ENCODE measurements at places on chromosomes 16 and 17.

- peak; percentile 52 for DNase-seq
Observed at GRCh38 chr16:28597692-28598261, 927 bp upstream of the SULT1A2 start.

DNA sequence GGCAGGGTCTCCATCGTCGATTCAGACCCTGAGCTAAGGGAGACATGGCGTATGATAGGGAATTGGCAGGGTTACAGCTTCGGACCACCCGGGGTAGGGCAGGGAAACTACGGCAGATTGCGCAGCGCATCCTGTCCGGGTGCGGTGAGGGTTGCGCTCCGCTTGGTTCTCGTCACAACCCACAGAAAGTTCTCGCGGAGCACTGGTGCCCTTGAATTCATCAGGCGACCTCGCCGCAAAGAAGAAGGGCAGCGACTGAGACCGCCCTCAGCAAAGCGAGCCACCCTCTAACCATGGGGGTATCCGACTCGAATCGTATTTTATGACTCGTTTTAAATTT, 1.2 kb downstream of the HS3ST3B1 start:
- DNase-seq = peak; percentile 55

GRCh38 chr17:48125829-48126531, 18.4 kb downstream of the SNX11 start:
- DNase-seq = no peak

DNA sequence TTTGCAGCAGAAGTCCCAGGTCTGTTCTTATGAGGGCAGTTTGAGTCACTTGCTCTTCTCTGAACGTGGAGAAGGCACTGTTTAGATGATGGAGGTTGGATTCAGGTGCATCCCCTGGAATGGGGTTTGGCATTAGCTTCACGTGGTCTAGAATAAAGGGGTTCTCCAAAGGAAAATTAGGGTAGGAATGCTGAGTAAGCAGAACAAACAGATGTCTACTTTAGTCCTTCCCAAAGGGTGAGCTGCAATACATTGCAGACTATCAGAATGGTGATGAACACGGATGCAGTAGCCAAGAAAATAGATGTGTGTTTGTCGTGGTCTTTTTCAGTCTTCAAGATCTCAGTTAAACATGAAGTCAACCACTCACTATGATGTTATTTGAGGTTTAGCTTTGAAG, 3.3 kb upstream of the CBLN1 start:
- DNase-seq = no peak

DNA sequence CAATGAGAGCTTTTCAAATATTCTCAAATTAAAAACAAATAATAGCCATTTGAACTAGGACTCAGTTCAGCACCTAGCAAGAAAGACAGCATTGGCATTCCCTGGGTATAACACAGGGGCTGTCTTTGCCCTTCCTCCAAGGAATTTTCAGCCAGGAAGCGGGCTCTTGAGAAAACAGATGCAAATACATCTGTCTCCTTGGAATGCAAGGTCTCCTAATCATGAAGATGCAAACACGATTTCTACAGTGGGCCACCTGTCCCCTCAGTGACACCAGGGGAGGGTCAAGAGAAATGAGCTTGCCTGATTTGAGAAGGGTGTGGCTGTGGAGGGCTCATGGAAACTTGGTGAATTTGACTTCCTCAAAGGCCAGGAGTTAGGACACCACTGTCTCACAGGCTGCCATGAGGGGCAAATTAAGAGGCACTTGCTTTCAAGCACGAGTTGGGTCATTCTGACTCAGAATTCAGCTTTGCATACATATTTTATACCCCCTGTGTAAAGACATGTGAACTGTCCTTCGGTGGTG, 24.5 kb upstream of the SUPT4H1 start:
- DNase-seq = peak; percentile 64

- DNase-seq = no peak
Observed at GRCh38 chr17:10278218-10278617, 79.8 kb upstream of the GAS7 start.

DNA sequence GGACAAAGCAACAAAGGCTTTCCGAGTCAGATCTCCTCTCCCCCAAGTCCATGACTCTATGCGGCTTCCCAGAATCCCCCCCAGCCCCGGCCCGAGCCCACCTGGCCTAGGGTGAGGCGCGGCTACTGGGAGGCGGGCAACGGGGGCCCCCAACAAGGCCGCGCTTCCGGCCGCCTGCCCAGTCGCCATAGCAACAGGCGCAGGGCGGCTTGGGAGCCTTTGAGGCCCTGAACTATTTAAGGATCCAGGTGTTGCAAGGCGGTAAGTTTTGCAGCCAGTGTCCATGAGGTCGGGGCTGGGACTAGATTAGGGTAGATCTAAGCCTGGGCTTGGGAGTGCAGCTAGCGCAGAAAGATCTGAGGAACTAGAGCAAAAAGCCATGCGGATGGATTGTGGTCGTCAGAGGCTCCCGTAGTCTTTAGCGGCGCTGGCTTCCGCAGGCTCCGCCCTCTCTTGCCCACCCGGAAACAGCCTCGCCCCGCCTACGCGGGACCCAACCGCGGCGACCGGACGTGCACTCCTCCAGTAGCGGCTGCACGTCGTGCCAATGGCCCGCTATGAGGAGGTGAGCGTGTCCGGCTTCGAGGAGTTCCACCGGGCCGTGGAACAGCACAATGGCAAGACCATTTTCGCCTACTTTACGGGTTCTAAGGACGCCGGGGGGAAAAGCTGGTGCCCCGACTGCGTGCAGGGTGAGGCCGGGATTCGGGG, at the start of the genes KIAA0753 and TXNDC17:
TSS of gene KIAA0753 (minus strand) at position 176 of the 711 bp plus-strand sequence. CDS start 5,608 bp downstream, outside the sequence.
TSS of gene TXNDC17 (plus strand) at position 525 of the 711 bp plus-strand sequence. CDS start at position 548, 23 bp downstream.
- peak; percentile 98 for DNase-seq

GRCh38 chr16:10180771-10181163, 1.5 kb downstream of the GRIN2A start:
- DNase-seq = peak; percentile 8

DNA sequence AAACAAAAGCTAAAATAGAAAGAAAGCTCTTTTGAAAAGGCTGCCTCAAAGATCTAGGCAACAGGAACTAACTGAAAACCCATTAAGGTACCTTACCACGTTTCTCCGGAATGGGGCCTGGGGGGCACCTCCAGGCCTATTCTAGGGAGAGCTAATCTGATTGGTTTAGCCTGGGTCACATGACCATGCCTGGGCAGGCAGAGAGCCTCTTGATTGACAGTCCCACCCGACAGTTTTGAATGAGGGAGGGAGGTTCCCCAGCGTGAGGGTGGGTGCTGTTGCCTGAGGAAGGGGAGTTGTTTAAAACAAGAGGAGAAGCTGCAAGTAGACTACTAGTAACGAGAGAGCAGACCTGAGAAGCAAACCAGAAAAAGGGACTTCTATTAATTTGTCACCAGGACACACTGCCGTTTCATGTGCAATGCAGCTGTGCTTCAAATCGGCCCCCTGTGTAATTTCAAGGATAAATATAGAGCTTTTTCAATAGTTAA, 143.4 kb upstream of the HS3ST2 start:
- DNase-seq = no peak

DNA sequence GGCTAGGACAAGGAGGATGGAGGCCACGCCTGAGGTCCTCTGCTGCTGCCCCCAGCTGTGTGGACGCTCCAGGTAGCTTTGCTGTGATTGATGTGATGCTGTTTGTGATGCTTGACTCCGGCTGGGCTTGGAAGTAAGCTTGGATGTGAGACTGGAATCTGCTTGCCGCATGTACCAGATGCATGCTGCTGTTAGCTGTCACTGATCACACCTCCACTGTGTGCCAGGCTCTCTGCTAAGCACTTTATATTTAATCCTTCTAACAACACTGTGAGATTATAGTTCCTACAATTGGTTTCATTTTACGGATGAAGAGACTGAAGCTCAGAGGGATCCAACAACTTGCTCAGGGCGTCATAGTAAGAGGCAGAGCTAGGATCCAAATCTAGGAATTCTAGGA, 23.5 kb downstream of the SNX29 start:
- no peak for DNase-seq

GRCh38 chr16:25172831-25173230, 43.9 kb upstream of the AQP8 start:
- no peak for DNase-seq

- no peak for DNase-seq
Observed at GRCh38 chr17:57415751-57416207, 159.5 kb downstream of the MSI2 start.

Measured in suppressor macrophage (primary cell).